D721Med (cell line): ENCODE measurements at places on chromosomes 1 and 21.

GRCh38 chr1:26790551-26790953 lies 2.8 kb downstream of the PIGV start:
- DNase-seq = no peak

DNA sequence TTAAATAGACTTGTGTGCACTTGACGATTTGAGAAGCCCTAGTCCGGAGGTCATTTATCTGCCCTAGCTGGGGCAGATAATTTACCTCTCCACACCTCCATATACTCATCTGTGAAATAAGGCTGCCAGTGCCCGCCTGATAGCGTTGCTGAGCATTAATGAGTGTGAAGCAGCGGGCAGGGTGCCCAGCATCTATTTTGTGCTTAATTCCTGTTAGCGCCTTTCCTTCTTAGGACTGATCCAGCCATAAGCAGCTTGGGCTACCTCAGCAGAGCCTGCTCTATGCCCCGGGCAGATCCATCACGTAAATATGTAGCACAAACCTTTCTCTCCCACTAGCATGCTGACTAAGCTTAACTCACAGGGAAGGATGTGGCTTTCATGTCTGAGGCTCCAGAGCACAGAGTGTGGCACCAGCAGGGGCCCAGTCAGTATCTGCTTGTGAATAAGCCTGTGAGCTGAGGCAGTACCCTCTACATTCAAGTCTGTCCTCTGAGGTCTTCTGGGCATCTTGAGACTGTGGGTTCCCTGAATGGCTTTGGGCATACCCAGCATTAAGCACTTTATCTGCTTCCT lies 21.5 kb upstream of the RNF187 start:
- DNase-seq = no peak

DNA sequence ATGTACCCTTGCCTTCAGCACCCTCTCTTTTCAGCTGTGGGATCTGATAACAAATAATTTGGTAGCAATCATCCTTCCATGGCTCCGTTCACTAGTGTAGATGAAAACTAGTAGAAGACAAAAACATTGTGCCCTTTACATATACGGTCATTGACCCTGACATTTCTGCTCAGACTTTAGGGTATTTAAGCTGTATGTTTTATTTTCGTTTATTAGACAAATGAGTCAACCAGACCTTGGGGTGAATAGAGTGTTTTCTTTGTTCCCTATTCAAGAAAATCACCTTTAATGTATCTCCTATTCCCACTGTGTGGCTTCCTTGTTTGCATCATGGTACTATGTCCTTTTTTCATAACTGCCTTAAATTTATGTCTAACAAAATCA lies 187.3 kb downstream of the VAV3 start:
- no peak for DNase-seq

DNA sequence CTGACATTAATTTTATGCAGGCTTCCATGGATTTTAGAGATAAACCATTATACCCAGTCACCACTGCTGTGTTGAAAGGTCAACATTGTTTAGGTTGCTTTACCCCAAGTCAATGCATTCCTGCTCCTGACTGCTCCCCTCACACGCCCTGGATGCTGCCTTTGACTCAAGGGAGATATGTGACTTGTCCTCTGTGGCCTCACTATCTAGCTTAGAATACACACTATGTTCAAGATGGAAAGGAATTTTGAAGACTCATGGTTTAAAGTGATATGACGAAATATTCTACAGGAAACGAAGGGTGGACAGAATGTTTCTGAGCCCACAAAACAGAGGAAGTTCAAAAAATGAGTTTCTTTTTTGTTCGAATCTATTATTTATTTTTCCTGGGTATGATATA lies 170.4 kb upstream of the NR5A2 start:
- no peak for DNase-seq

DNA sequence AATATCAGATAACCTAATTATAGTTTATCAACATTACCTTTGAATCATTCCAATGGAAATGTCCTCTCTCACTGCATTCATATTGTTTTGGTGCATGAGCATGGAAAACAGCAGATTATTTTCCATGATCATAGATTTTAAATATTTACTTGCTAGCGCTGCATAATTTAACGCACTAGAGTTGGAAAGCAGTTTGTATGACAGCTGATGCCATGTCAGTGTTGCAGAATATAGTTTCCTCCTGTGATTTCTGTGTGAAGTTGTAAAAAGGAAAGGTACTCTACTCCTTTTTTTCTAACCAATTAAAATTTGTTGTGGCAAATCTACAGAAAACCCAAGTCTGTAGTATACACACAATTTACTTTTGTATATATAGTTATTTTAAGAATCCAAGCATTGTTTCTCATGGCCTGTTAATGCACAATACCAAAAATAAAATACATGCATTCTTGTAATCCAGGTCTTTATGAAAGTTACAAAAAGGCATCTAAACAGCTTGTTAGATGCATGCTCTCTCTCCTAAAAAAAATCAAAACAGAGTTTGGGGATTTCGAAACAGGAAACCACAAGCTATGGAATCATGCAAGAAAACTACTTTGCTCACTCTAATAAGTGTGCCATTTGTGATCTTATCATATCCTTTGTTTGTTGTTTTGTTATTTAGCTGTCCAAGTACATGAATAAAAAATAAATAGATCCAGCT lies 1.9 kb upstream of the ATG4C start:
- DNase-seq = no peak

DNA sequence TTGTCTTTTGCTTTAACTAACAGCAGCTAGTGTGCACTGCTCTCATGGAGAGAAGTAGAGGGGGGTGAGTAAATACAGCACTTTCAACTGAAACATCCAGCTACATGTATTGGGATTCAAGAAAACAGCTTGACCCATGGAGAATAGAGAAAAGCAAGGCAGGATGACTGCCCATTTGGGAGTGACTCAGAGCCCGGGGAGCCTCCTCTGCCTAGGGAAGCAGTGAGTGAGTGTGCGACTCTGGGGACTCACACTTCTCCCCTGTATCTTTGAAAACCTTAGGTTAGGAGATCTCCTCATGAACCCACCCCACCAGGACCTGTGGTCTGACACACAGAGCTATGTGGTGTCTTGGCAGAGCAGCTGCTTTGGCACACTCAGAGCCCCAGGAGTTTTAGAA lies 82.0 kb upstream of the PTGFR start:
- DNase-seq = no peak
